Type B pancreatic cell (in vitro differentiated cells): ENCODE measurements at places on chromosomes 7 and 10.
A peak's percentile ranks its signal among the peaks of the same experiment; 100 is the strongest.

- peak; percentile 62 for DNase-seq
These were observed 1.6 kb downstream of the HOXA13 start for GRCh38 chr7:27198138-27198841.

- DNase-seq: no peak
These were observed 66.1 kb downstream of the CREM start for GRCh38 chr10:35192645-35193249.

DNA sequence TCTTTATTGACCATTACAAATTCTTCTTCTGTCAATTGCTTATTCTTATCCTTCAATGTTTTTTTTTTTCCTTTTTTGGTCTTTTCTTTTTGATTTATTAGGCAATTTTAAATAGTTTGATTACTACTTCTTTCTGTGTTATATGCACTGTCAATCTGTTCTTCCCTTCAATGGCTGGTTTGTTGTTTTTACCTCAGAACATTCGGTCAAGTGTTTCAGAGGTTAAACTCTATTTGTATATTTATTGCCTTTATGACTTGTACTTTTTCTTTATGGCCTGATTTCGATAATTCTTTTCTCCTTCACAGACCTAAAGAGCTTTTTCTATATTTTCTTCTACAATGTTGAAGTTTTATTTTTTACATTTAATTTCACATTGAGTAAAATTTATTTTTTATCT, 171.5 kb upstream of the AKR1E2 start:
- no peak for DNase-seq

- no peak for DNase-seq
These were observed 557.0 kb upstream of the IGFBP3 start for GRCh38 chr7:46478046-46478445.

DNA sequence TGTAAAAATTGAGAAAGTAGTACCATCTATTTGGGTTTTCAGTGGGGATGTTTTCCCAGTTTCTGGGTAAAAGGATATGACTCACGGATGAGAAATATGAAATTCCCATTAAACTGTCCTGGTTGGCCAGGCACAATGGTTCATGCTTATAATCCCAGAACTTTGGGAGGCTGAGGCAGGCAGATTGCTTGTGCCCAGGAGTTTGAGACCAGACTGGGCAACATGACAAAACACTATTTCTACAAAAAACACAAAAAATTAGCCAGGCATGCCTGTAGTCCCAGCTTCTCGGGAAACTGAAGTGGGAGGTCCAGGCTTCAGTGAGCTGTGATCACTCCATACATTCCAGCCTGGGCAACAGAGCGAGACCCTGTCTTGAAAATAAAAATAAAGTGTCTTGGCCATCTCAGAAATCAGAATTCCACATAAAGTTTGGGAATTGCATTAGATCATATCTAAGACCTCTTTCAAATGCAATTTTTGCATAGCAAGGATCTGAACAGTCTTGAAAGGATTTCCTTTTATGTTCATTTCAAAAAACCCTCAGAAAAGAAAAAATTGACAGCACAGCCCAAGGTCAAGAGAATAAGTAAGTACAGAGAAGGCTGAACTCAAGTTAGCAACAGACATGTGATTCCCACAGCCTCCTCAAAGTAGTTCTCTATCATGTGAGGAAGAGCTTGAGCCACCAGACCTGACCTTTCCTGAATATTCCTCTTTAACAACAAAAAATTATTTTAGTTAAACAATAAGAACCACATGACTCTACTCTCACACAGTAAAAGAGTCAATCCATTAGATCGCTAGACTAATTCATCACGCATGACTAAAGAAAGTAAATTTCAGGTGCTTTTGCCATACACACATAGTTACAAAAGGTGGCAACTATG, 141.5 kb upstream of the CAV2 start:
- DNase-seq: no peak

DNA sequence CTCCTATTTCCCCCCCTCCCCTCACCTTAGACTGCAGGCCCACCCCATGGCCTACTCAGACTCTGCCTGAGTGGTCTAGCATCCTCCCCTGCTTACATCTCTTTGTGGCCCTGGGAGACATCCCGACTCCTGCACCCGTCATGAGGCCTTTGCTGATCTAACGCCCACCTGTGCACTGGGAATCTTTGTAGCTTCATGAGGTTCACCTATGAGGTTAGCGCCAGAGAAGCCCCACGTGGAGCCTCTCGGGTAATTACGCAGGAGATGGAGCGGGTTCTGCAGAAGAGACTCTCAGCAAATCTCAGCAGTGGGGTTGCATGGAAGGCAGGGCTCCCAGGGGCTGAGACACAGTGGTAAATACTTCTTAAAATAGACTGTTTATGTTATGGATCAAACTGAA, 43.5 kb upstream of the HSPA12A start:
- no peak for DNase-seq

DNA sequence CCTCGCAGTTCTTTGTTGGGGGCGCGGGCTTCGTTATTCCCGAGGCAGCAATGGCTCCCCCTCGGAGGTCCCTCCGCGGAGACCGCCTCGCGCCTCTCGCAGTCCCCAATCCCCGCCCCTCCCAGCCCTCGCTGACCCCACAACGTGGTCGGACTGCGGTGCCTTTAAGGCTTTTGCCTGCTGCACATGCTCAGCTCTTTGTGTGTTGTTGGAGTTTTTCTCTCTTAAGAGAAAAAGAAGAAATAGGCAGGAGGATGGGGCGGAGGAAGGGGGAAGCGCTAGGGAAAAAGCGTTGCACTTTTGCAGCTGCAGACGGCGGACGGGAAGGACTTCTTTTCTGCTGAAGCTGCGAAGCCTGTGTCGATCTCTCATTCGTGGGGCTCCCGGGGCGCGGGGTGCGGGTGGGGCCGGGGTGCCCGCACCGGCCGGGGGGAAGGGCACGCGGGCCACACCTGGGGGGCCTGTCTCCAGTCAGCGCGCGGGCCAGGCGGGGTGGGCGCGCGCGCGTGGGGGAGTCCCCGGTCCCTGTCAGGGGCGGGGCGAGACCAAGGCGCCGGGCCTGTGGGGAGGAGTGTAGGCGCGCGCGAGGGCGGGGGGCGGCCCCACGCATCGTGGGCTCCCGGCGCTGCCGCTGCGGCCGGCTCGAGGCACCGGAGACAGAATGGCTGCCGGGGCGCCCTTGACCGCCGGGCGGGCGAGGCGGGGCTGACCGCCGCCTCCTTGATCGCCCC, 445 bp upstream of the ATRNL1 start:
- peak; percentile 75 for DNase-seq

- DNase-seq: no peak
These were observed 55.1 kb upstream of the ZPBP start for GRCh38 chr7:50147951-50148808.

DNA sequence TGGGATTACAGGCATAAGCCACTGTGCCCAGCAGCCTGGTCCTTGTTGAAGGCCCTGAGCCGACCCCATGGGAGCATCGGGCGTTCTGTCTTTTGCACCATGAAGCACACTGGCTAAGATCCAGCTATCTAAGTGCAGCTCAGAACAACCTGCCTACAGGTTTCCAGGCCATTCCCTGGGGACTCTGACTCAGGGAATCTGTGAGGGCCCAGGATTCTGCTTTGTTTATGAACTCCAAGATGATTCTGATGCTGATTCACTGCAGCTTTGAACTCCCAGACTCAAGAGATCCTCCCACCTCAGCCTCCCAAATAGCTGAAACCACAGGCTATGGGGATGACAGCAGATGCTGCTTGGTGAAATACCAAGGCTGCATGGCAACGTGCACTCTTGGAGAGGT, 30.2 kb downstream of the NPTX2 start:
- DNase-seq: no peak
